ENCODE measurements at places on chromosomes 12 and 14.

GRCh38 chr12:1206118-1206734, 215.2 kb downstream of the ERC1 start:
- DNase-seq, result no peak

DNA sequence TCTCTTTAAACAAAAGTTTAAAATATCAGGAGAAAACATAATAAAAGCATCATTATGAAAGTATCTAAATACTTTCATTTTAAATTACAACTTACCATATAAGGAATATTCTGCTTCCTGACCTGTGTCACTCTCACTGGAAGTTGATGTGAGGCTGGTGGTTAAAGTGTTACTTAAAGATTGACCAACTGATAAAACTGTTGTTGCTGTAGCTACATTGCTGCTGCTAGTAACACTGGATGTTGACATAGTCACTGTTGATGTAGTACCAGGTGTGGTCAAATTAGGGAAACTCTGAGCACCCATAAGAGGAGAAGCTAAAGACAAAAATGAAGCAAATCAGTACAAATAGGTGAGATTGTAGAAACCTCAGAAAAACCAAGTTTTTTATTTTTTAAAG, 79.9 kb downstream of the HECTD1 start:
- no peak for DNase-seq

DNA sequence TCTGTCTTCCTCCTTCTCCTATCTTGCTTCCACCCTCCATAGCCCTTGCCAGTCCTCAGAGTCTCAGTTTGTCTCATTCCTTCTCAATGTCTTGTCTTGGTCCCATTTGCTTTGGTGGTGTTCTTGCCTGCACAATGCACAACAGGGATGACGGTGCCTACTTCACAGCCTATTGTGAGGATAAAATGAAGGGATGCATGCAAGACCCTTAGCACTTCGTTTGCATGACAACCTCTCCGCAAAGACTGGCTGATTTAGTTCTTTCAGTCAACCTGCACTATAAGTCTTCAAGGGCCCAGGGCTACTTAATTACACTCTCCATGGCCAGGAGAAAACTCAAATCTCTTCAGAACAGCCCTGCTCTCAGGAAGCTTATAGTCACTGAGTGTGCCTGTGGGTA, 8.5 kb downstream of the SELPLG start:
- no peak for DNase-seq

- no peak for DNase-seq
Observed at GRCh38 chr14:33728010-33728498, 222.8 kb downstream of the EGLN3 start.

DNA sequence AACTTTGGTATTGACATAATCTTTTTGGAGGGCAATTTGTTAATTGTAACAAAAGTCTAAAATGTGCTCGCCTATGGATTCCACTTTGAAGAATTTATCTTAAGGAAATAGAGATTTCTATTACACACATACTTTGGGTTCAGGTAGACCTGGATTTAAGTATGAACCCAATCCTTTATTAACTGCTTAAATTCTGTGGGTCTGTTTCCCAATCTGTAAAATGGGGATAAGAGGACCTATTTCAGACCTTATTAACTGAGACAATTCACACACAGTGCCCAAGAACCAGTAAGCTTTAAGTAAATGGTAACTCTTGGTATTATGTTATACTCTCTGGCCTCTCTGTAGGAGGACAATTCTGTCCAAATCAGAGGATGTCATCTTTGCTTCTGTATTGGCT, 822 bp upstream of the EIF2B2 start:
- DNase-seq, result no peak

DNA sequence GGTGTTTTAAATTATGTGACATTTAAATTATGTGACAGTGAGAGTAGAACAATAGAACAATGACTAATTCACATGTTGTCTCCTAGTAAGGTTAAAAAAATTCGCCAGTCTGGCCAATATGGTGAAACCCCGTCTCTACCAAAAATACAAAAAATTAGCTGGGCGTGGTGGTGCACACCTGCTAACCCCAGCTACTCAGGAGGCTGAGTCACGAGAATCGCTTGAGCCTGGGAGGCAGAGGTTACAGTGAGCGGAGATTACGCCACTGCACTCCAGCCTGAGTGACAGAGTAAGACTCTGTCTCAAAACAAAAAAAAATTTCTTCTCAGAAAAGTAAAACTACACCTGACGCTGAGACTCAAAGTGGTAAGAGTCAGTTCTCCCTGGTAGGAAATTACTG, 2.7 kb downstream of the CS start:
- DNase-seq, result no peak

GRCh38 chr14:104702673-104703072, 13.3 kb downstream of the INF2 start:
- no peak for DNase-seq

GRCh38 chr12:124786061-124786964, 77.4 kb downstream of the SCARB1 start:
- no peak for DNase-seq

DNA sequence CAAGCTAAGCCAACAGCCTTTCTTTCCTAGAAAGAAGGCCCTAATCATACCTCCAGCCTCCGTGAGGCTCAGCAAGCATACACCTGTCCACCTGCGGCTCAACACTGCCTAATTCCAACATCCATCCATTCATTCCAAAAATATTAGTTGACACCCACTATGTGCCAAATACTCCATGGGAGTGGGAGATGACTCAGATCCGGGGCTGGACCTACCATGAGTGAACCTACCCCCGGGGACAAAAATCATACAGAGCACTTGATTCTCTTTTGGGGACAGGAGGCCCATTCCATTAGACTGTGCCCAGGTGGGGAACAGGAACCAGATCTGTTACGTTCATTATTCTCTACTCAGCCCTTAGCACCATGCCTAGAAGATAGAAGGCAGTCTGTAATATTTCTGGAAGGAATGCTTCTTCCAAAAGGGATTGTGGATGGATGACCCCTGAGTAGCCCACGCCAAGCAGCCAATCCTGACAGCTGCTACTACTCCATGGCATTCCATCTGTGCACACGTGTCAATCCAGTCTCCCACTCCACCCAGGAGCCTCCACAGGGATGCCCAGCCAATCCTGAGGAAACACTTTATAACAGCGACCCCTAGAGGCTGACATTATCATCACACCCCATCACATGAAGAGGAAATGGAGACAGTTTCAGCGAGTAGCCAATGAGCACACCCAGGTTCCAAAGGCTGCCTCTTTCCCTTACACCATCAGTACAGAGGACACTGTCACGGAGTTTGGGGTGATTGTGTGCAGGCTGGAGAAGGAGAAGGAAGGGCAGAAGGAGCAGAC, 170.7 kb downstream of the ESRRB start:
- DNase-seq, result no peak

- DNase-seq, result no peak
Observed at GRCh38 chr12:120922279-120922678, 18.1 kb upstream of the SPPL3 start.

DNA sequence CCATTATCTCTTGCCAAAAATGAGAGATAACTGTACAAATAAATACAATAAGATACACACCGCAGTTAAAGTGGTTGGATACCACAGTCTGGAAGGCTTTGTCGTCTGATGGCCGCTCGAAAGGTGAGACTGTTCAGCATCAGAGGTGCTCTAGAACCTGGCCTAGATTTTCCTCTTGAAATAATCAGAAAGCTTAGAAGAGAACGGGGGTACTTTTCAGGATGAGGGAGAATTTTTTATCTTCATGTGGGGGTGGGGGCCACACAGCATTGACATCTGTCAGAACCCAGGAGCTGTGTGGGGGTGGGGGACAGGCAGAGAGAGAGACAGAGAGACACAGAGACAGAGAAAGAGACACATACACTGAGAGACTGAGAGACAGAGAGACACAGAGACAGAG, 90.5 kb downstream of the GALNT9 start:
- DNase-seq, result no peak

GRCh38 chr12:38905480-38906351, at the start of gene CPNE8:
Gene CPNE8, minus strand, starts transcription at chr12:38905591. Its CDS starts 57 bp downstream, at chr12:38905534.
- DNase-seq, result peak; percentile 94

DNA sequence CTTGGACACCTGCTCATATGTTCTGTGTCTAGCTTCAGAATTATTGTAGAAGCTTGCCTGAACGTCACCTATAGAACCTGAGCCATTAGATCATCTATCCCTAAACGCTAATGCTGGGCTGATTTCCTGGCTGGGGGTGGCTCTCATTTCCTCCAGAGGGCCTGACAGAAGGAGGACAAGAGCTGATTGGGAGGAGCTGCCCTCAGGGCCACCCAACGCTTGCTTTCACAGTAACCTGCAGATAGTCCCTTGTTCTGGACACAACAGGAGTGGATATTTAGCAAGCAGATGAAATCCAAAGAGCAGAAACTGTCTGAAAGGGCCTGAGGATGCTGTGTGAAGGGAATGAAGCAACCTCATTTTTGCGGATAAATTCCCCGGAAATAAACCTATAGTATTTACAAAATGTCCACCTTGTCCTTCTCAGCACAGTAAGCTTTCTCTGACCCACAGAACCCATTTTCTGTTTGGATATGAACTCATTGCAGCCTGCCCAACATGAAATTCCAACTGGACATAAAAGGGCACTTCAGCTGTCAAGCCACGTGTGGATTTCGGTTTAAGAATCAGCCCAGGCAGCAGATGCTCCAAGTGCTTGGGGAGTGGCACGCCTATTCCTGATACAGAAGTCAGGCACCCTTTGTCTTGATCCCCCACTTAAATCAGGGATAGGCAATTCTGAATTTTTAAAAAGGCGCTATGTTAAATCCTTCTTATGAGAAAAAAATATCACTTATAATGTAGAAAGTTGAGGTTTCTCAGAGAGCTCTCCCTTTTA, 32.8 kb upstream of the TUBA1C start:
- DNase-seq, result no peak

GRCh38 chr12:62866451-62867082, 68.4 kb downstream of the PPM1H start:
- DNase-seq, result no peak

DNA sequence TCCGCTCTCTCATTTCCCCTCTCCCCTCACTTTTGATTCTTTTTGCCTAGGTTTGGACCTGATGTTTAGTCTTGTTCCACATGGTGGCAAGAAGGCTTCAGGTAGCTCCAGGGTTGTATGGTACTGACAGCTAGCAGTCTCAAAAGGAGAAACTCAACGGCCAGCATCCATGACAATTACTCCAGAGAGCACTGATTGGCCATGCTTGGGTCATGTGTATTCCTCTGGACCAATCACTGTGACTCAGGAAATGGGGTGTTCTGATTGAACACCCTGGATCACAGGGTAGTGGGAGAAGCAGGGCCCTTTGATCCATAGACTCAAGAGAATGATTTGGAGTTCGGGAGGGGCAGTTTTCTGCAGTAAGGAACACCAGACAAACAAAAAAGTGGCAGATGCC, 45.3 kb downstream of the DYRK2 start:
- DNase-seq, result no peak

- DNase-seq, result no peak
Observed at GRCh38 chr14:61253064-61253738, 27.9 kb downstream of the TMEM30B start.

DNA sequence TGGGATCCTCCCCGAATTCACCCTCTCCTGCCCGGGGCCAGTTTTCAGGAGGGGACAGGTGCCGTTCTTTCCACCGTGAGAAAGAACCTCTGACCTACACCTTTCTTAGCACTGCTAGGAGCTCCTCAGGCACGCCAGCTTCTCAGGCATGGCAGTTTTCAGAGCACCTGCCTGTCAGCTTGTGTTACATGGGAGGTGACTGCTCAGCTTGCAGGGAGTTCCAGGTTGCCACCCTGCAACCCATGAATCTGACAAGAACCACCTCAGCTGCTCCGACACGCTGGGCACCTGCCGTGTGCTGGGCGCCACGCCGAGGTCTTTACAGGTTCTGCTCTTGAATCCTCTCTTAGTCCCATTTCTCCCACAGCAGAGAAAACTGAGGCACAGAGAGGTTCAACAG, 12.9 kb downstream of the BRI3BP start:
- no peak for DNase-seq

- no peak for DNase-seq
Observed at GRCh38 chr12:44581642-44582242, 294.4 kb downstream of the NELL2 start.

- no peak for DNase-seq
Observed at GRCh38 chr12:120961604-120962531, 16.5 kb upstream of the HNF1A start.

- DNase-seq, result no peak
Observed at GRCh38 chr12:14825256-14825655, 11.3 kb upstream of the SMCO3 start.

DNA sequence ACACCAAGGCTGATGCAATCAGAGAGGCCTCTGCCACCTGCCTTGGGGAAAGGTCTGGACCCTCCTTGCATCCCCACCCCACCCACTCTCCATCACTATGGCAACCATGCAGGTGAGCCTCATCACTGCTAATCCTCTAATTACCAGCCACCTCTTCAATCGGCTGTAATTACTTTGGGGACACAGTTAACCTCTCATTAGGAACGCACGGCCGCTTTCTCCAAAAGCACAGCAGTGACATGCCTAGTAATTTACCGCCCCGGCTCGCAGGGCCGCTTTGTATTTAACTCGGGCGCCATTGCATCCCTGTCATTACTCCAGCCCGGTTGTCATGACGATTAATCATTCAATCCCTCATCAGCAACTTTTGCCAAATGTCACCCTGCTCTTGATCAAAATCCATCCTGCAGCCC, 36.3 kb upstream of the FAM222A start:
- no peak for DNase-seq

DNA sequence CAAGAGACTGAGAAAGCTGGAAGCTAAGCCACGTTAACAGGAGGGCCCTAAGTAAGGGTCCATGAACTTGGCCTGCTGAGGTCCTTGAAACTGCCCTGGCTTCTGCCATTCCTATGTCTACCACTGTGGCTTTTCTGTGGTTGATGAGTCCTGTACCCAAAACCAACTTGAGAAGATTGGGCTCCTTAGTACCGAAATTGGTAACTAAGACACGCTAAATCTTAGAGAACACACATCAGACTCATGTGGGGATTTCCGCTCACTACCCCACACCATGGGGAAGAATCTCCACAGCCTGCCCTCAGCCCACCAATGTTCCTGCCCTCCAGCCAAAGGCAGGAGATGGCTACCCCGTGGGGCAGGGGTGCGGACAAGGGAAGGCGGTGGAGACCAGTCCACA, 232.9 kb downstream of the SPTSSA start:
- no peak for DNase-seq

GRCh38 chr12:7058163-7058845, 2.2 kb upstream of the C1S start:
- no peak for DNase-seq

GRCh38 chr14:27391331-27391730, 793.5 kb upstream of the NOVA1 start:
- no peak for DNase-seq

DNA sequence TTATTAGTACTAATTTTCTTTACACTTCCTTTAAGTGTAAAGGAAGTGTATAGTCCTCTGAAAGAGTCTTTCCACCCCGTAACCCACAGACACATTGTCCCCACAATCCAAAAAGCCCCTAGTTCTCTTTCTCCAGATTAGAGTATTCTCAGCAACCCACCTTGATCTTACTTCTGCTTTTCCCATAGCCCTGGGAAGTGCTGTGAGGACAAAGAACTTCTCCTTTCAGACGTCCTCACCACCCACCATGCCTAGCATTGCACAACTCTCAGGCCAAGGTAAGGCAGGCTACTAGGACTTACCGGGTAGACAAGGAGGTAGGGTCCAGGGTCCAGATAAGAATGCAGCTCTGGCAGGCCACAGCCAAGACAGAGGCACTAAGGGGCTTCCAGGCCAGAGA, 7.4 kb downstream of the AAAS start:
- no peak for DNase-seq
